ENCODE measurements at places on chromosomes 6 and 20.

DNA sequence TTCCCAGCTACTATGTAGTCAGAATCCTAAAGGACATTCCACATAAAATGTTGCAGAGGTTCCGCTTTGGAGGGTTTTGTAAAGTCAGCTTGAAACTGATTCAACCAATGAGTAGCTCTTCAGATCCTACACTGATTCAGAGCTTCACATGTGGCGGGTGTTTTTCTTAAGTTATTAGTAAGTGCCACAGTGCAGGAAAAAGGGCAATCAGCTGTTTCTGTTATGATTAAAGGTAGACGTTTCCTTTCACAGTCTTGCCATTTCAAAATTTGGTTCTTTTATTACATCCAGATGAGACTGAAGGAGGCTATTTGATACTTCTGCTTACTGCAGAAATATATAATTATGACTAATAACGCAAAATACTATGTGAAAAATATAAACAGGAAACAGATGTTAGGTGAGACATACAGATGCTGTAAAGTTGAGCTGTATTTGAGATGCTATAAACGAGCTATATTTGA, 443.9 kb downstream of the CDKAL1 start:
- no peak for DNase-seq

- DNase-seq = no peak
Observed at GRCh38 chr6:141764388-141764787, 368.3 kb upstream of the GJE1 start.

DNA sequence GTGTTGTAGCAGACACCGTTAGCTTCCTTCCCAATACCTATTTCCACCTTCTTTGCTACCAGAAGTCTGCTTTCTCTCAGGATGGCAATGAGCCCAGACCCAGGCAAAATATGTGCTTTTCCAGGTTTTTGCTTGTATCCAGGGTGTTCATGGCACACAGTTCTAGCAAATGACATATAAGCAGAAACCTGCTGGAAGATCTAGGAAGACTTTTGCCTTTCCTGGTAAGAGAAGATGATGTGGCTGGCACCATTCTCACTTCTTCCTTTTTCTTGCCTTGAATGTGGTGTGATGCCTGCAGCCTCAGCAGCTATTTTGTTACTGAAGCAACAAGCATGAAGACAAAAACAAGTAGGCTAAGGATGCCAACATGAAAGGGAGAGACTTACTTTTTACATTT, 19.2 kb upstream of the TBC1D22B start:
- DNase-seq = no peak

DNA sequence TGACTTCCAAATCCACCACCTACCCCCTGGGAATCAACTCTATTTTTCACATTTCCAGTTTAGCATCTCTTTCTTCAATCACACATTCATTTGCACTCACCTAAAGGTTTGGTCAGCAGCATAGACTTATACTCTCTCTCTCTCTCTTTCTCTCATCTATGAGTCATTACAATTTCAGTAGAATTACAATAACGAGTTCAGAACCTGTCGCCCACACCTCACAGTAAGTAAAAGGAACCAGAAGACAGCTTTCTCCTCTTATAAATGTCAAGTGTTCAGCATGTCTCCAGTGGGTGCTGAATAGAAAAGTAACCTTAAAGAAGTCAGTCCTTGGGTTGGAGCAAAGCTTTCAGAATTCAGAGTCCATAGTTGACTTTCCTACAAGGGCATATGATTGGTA, 1.1 kb upstream of the PHACTR1 start:
- no peak for DNase-seq

GRCh38 chr6:54285595-54285994, 22.6 kb upstream of the TINAG start:
- DNase-seq = no peak

- DNase-seq = no peak
Observed at GRCh38 chr20:21622097-21622857, 83.2 kb upstream of the PAX1 start.

DNA sequence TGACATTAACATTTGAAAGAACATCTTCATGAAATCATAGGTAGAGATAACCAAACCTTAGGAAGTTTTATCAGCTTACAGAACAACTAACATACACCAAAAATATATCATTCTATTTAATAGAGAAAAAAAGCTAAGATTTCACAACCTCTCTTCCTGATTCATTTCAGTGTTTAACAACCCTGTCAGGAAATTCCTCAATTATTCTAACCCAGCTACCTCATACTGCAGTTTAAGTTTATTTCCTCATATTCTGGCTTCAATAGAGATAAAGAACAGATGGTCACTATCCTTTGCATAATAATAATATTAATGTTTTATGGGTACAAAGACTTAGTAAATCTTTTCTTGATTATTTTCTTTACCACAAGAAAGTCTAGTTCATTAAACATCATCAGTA, 112.9 kb upstream of the HSF2 start:
- no peak for DNase-seq

GRCh38 chr6:52144196-52145076, 41.7 kb upstream of the IL17A start:
- DNase-seq = no peak

- DNase-seq = peak; percentile 41
Observed at GRCh38 chr20:47358672-47359529, 2.4 kb upstream of the ZMYND8 start.

DNA sequence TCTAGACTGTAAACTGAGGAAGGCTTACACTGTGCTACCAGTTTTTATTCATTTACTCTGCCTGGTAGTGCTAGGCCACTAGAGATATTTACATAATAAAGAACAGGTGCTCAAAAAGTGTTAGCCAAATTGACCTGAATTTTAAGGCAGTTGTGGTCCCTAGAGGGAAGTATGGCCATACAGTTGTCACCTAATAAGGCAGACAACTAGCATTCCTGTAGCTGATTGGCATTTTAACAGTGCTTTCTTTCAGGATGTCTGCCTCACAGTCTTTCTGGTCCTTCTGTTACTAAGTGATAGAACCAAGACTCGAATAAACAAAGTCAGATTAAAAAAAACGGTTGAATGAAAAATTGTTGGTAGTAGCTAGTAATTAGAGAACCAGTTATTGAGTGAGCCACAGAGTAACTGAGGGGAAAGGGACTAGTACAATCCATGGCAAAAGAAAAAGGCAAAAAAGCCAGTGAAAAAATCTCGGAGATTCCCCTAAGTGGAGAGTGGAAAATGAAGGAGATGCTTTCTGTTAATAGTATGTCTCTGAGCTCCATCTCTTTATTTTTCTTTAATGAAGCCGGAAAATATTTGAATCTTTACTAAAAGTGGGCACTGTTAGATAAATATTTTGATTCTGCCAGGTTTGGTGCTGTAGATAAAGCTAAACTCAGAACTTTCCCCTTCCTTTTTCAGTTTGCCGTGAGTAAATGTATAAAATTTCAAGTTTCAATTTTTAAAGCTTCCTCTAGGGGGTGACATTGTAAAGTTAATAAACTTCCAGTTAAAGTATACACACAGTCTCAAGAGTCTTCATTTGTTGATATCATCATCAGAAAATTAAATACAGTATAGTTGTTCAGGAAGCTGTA, 9.1 kb downstream of the VTA1 start:
- no peak for DNase-seq

- no peak for DNase-seq
Observed at GRCh38 chr6:4491501-4492260, 284.5 kb upstream of the CDYL start.

GRCh38 chr6:75747152-75747992, 1.7 kb upstream of the MYO6 start:
- no peak for DNase-seq

- DNase-seq = no peak
Observed at GRCh38 chr6:51184046-51184445, 365.4 kb downstream of the TFAP2B start.

GRCh38 chr6:167912494-167912893, 85.0 kb upstream of the KIF25 start:
- DNase-seq = no peak

GRCh38 chr6:161444464-161444863, 170.6 kb upstream of the AGPAT4 start:
- DNase-seq = no peak

GRCh38 chr20:51373713-51374455, 168.6 kb downstream of the NFATC2 start:
- DNase-seq = no peak

DNA sequence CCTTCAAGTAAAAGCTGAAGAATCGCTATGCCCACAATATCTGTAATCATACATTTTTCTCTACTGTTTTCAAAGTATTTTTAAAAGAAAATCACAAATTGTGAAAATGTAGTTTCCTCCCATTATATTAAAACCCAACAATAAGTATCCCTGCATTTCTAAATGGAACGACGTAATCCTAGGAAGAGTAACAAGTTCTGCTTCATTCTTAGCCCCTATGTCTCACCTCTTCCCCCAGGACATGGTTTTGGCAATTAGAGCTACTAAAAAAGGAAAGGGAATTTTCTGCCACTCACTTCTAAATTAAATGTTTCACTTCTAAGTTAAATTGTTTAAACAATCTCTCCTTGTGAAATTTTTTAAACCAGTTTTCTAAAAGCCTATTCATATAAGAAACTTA, 47.4 kb downstream of the TBPL1 start:
- DNase-seq = no peak

DNA sequence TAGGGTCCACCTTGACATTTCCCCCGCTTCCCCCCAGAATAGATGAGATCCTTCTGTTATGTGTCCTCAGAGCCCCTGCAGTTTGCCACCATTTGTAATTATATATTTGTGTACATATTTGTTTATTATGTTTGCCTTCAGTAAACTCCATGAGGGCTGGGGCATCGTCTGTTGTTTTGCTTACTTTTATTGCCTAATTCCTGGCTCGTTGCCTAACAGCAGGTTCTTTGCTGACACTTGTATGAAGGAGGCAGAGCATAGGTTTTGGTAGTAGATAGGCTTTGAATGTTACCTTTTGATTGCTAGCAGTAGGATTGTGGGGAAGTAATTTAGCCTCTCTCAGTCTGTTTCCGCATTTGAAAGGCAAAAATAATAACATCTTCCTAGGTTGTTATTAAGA, 9.9 kb downstream of the MAP3K4 start:
- no peak for DNase-seq

- DNase-seq = no peak
Observed at GRCh38 chr6:150008588-150008987, 16.7 kb downstream of the RAET1L start.

DNA sequence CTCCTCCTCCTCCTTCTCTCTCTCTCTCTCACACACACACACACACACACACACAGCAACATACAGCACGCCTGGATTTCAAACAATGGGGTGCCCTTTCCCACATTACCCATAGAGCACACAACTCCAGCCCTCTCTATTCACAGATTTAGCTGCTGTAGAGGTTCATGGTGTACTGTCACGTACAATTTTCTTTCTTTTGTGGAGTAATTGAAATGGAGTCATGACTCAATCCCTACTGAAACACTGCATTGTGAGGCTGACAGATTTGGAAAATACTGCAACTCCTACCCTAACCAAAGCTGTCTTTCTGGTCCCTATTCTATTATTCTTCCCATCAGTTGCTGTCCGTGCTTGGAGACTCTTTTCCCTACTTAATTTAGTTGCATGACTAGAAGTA, 166.9 kb downstream of the EDN1 start:
- no peak for DNase-seq

- DNase-seq = no peak
Observed at GRCh38 chr6:128259029-128259724, 261.2 kb downstream of the PTPRK start.

- DNase-seq = no peak
Observed at GRCh38 chr6:135196739-135197510, 15.8 kb downstream of the MYB start.

- DNase-seq = no peak
Observed at GRCh38 chr6:7538484-7538883, 3.0 kb upstream of the DSP start.

DNA sequence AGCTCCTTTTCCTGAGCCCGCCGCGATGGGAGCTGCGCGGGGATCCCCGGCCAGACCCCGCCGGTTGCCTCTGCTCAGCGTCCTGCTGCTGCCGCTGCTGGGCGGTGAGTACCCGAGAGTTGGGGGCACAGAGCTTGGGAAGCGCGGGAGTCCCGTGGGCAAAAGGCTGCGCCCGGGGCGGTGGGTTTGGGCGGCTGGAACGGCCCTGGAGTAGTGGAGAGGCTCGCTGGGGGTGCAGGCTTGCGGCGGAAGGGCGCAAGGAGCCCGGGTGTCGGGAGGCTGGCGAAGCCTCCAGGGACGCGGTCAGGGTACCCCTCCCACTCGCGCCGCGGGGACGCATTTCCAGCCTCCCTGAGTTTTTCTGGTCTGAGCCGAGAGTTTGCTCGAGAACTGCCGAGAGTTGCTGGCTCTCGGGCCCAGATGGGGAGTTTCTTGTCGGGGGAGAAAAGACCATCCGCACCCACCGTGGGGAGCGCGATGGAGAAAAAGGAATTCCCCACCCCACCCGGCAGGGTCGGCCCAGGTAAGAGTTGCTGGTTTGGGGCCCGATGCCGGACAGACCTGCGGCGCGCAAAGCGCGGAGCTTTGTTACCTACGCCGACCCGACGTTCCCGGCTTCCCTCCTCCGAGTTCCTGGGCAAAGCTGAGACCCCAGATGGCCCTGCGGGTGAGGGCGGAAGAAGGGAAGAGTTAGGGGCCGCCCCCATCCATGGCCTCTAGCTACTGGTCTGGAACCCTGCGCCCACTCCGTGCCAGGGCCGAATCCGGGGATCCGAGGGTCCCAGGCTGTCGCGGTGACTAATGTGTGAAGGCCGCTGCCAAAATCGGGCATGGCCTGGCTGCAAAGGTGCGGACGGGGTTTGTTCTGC, 584 bp downstream of the PTK7 start:
- no peak for DNase-seq

DNA sequence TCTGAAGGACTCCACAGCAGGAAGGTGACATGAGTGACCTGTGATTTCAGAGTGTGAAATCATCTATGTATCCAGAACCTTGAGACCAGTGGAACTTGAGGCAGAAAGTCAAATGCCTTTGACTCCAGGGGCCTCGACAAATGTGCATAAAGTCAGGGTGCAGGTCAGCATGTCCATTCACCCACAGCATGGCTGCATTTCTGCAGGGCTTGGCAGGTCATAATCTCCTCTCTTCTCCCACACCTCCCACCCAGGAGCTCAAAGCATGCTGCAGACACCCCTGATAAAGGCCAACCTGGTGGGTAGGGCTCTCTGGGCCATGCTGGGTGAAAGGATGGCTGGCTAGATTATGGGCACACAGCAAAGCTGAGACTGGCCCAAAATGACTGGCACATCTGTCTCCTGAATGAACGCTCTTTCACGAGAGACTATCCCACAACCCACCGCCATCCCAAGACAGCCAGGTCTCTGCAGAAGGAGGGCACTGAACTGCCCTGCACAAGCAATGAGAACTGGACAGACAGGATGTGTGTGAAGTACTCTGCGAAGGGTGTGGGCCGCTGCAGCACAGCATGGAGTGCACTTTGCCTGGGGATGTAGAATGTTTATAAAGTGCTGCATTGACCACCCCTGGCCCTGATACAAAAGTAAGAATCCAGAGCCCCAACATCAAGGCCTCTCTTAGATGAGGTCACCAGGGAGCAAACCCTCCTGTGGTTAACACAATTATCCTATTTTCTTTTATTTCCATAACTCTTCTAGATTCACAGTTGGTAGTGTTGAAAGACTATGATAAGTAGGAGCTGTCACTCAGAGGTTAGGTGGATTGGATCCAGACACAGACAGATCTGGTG, 78.2 kb upstream of the NXT1 start:
- no peak for DNase-seq
